ENCODE measurements at places on chromosomes 12 and 14.
A peak's percentile ranks its signal among the peaks of the same experiment; 100 is the strongest.

- no peak for DNase-seq
These were observed 59.1 kb upstream of the GNPNAT1 start for GRCh38 chr14:52850451-52850909.

DNA sequence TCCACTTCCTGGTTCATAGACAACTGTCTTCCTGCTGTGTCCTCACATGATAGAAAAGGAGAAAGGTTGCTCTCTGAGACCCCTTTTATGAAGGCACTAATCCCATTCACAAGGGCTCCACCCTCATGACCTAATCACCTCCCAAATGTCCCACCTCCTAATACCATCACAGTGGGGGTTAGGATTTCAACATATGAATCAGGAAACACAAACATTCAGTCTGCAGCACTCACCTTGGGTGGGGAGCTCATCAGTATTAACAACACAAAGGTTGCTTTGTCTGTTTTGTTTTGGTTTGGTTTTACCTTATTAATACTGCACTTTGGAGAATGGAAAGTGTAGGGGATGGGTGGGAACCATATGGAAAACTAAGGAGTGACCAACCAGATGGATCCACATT is 10.5 kb upstream of the SMCO2 start:
- DNase-seq = no peak

GRCh38 chr14:56846970-56847930 is 37.0 kb upstream of the OTX2 start:
- DNase-seq = no peak

GRCh38 chr12:102437511-102437910 is 42.9 kb downstream of the IGF1 start:
- DNase-seq = no peak

DNA sequence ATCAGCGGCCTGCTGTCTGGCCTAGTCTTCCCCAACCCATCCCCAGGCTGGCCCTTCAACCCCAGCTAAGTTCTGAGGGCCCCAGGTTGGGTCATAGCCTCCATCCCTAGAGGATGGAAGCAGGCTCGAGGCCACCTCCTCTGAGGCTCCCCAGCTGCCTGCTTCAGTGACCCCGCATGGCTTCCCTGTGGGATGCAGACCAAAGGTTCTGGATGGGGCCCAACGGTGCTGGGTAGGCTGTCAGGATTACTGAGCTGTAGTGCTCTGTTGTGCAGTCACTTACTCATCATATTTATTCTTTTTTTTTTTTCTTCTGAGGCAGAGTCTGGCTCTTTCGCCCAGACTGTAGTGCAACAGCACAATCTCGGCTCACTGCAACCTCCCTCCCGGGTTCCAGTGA is 92.0 kb downstream of the IRF2BPL start:
- DNase-seq = peak; percentile 62

DNA sequence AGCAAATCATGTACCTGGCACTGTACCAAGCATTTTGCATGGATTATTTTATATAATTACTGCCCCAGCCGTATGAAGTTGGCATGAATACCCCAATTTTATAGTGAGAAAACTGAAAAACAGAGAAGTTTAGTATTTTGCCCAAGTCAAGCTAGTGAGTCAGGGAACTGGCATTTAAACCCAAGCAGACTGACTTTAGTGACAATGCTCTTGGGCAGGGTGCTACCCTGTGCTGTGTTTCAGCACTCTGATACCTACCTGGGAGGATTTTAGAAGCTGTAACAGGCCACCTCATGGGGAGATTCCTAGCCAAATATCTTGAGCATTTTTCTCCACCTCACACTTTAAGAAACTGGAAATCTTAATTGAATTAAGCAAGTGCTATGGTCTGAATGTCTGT is 98.1 kb upstream of the MAX start:
- DNase-seq = no peak

DNA sequence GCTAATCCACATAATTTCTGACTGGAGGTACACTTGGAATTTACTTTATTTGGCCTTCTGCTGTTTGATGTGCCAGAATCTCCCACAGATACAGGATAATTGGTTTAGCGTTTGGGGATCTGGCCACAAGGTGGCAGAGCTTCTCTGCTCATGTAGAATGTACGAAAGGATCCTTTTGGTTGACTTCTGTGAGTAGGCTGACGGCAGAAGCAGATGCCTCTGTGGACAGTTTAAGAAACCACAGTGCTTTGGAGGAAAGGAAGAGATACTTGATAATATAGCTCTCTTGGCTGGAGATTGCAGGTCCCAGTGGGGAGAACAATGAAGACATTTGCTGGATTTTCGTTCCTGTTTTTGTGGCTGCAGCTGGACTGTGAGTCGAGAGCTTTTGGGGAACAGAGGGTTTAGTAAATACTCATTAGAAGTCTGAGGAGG is 75.3 kb upstream of the OR4E1 start:
- peak; percentile 6 for DNase-seq
